Mucosa of gallbladder (tissue), 1 donor: ENCODE measurements at places on chromosomes 7 and 10. TPM values are rescaled to one million over a fixed set of nuclear protein-coding genes. Genes with fewer than 3 reads are reported as not detected.
A peak's percentile ranks its signal among the peaks of the same experiment; 100 is the strongest.

Gene SPDYE11
- not detected for total RNA-seq

GRCh38 chr10:102368077-102368476 is 27.4 kb upstream of the NFKB2 start:
- DNase-seq = peak; percentile 11

Gene FANK1
- total RNA-seq = 5.3 TPM

Gene NUTM2D
- 7.2 TPM for total RNA-seq

- no peak for DNase-seq
Observed at GRCh38 chr10:44185315-44185666, 199.6 kb downstream of the CXCL12 start.

DNA sequence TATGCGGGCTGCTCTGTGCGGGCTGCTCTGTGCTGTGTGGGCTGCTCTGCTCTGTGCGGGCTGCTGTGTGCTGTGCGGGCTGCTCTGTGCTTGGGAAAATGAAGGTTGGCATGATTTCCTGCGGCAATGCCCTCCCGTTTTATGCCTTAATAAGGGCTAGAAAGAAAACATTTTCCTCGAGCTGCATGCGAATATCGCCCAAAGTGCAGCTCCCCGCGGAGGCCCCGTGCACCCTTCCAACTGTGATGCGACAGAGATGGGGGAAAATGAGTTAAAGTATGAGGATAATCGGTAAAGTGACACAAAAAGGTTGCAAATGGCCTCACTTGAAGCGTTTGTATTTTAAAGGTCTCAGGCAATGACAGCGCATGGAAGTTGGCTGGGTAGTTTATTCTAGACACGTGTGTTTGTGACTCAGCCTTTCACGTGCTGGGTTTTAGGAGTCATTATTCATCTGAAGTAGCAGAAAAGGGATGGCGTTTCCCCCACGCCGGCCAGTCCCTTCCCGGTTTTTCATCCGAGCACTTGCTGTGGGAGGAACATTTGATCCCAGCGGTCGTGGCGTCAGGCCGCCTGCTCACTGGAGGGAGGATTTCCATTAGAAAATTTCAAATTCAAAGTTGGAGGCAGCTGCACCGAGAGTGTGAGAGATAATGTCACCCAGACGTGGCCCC is 220.7 kb downstream of the ADARB2 start:
- DNase-seq = no peak

- peak; percentile 72 for DNase-seq
Observed at GRCh38 chr10:113746217-113746957, 5.1 kb upstream of the PLEKHS1 start.

Gene ATP6V0A4
- not detected for total RNA-seq

Gene AGMO
- total RNA-seq = 8.3 TPM

DNA sequence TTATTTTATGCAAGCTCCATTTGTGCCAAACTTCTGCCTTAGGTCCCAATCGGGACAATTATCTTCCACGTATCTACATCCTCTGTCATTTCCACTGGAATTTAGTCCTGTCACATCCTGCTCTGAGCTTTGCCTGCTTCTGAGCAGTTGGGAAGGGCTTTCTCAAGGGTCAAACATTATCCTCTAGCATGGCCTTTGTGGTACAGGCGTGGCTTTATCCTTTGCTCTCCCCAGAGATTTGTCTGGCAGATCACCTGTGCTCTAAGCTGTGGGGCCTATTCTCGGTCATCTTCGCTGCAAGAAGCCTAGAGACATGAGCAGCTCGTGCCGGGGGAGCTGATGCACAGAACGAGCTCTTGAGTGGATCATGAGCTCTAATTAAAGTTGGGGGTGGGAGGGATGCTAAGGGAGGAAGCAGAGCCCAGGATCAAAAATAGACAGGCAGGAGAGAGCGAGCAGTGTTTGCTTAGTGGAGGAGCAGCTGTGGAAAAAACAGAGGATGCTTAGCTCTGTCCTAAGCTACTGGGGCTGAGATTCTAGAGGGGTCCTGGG is 19.8 kb upstream of the TMEM273 start:
- DNase-seq = no peak

GRCh38 chr7:39720586-39720985 is 97.2 kb downstream of the RALA start:
- peak; percentile 74 for DNase-seq

DNA sequence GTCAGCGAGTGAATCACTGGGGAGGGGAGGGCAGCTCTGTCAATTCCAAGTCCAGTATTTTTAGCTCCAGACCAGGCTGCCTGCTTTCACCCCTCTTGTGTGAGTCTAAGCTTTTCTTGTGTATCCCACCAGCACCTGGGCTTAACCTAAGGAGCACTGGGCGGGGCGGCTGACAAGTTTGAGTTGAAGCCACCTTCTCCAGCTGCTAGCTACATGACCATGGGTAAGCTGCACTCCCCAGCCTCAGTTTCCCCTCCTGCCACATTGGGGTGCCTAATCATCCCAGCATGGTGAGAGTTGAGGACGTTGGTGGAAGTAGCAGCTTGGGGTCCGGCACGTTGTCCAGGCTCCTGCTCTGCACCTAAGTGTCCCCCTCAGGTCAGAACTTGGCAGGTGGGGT is 89.8 kb upstream of the PCBD1 start:
- no peak for DNase-seq

DNA sequence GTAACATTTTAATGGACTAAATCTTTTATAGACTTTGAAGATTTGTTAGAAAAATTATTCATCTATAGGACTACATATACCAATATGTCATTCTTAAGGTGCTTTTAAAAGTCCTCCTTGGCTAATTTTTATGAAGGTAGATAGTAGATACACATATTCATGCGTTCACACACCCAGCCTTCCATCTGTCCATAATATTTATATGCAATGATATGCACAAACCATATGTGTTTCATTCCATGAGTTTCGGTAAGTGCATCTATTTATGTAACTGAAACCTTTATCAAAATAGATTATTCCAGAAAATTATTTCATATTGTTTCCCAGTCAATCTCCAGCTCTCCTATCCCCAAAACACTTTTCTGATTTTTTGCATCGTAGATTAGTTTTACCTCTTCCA is 101.7 kb downstream of the ANLN start:
- DNase-seq = no peak

DNA sequence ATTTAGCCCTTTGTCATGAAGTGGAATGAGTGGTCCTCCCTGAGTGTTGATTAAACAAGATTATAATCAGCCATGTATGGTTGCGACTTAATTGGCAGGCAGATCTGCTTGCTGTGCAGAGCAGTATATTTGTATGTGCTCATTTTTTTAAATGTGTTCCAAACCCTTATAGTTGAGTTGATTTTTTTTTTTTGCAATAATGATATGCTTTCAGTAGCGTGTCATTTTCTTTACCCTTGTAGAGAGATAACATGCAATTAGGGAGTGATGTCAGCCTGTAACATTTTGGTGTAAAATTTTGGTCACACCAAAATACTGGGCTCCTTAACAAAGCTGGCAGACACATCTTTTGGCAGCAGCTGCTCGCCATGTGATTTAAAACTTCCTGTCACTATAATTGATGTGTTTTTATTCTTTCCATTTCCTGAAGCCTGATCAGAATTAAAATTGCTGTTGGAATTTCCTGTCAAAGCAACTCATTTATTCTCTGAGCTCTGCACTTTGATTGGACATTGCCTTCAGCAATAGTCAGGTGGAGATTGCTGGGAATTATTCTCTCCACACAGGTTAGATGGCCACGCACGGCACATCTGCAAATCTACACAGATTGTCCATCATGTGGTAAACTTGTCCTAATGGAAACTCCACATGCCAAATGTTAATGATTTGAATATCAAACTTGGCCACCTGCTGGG is 125.3 kb downstream of the DYNC1I1 start:
- DNase-seq = no peak

DNA sequence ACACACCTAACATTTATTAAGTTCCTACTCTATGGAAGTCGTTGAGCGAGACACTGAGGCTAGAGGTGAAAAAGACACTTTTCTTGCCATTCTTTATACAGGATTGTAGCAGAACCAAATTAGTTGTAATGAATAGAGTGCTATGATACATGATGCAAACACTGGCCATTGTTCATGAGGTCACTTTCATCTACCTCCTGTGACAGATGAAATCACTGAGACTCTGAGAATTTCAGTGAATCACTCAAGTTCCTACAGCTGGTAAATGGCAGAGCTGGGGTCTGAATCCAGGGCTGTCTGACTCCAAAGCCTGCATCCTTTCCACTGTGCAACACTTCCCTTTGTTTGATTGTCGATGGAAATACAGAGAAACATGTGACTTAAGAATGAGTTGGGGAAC is 657.6 kb downstream of the LRMDA start:
- no peak for DNase-seq

DNA sequence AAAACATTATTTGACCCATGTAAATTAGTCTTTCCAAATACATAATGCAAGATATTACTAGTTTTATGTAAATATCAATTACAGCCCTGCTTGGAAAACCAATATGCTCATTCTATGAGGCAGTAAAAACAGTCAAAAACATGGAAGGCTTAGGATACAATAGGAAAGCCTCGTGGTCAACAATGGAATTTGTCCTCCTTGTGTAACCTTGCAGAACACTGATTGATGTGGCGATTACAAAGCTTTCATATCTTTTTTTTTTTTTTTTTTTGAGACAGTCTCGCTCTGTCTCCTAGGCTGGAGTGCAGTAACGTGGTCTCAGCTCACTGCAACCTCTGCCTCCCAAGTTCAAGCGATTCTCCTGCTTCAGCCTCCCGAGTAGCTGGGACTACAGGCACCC is 157.3 kb upstream of the BET1 start:
- DNase-seq = no peak

Gene NPC1L1
- total RNA-seq = 61.3 TPM

GRCh38 chr10:114680543-114681117 is 22.6 kb upstream of the ABLIM1 start:
- no peak for DNase-seq

DNA sequence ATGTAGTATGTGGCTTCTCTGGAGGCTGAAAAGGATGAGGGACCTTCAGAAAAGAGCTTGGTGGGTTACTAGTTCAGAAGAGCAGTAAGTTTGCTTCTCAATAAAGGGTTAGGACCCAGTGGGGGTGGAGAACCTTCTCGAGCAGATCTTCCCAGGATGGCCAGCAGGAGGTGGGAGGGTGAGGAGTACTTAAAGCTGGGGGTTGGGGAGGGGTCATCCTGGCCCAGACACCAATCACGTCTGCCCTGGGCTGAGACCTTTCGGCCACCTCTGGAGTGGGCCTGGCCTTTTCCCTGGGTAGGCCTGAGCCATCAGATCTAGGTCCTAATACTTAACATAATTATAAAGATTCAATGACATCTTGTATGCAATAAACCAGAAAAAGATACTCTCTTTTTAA is 149.0 kb upstream of the TCF7L2 start:
- no peak for DNase-seq

Gene FAM20C
- total RNA-seq = 99.2 TPM

- no peak for DNase-seq
Observed at GRCh38 chr10:122252805-122253204, 18.3 kb upstream of the BTBD16 start.

Gene PCLO
- total RNA-seq = 7.4 TPM

- no peak for DNase-seq
Observed at GRCh38 chr7:101860316-101861217, 43.1 kb downstream of the CUX1 start.

Gene CLCN1
- 1.2 TPM for total RNA-seq

Gene DGKB
- total RNA-seq = 1.0 TPM

DNA sequence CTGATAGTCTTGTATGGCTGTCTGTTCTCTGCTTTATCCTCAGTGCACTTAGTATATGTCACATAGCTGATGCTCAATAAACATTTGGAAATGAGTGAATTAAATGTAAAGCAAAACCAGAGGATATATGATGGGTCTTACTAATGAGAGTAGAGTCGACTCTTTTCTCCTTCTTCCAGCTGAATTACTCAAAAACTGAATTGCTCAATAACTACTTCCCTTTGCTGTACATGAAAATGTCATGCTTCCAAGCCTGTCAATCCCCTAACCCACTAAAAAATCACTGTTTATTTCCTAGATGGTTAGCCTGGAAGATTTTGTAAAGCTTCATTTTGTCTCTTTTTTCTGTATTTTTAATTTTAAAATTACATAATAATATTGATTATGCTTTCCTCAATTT is 88.0 kb downstream of the OR13A1 start:
- no peak for DNase-seq

- no peak for DNase-seq
Observed at GRCh38 chr10:123746942-123747341, 80.8 kb downstream of the GPR26 start.

Gene ARHGEF35
- total RNA-seq = 10.5 TPM

DNA sequence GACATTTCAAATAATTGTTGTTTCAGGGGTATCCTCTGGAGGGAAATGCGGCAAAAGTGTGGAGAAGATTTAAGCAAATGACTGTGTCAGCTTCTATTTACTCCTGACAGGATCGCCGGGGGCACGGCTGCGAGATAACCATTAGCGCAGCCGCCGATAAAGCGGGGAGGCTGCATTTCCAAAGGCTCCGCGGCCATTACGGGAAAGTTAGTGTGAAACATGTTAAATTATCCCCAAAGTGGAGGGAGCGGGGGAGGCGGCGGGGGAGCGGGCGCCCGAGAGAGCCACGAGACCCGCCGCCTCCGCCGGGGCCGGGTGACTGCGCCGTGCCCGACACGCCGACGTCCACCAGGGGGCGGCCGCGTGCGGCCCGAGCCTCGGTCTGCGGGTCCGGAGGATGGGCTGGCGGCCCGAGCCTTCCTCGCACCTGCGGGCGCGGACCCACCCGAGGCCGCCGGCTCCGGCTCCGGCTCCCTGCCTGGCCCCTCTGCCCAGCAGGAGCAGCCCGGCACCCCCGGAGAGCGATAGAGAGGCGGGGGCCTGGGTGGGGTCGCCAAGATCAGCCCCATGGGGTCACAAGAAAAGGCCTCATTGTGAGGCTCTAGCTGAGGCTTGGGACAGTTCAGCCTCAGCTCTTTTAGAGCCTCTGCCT is 74.4 kb upstream of the PAX2 start:
- DNase-seq = no peak

GRCh38 chr7:77903597-77903996 is 105.0 kb downstream of the PHTF2 start:
- DNase-seq = no peak

- DNase-seq = no peak
Observed at GRCh38 chr10:86652361-86653202, 1.8 kb upstream of the OPN4 start.

DNA sequence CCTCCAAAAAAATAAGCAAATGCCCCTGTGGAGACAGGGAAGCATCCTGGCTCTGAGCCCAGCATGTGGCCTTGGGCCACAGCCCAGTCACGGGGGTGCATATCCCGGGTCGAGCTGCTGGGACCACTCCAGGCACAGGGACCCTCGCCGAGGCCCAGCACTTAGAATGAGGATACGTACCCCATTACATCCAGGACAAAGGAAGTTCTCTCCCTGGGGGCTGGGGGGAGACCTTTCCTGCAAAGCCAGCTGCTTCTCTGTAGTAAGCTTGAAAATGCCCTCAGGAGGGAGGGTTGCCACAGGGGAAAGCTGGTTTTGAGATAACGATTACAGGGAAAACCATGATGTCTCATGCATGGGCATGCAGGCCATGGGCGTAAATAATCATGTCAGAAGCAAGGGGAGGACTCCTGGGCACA is 75.5 kb downstream of the HIPK2 start:
- DNase-seq = no peak

Gene ST8SIA6
- total RNA-seq = 0.92 TPM

DNA sequence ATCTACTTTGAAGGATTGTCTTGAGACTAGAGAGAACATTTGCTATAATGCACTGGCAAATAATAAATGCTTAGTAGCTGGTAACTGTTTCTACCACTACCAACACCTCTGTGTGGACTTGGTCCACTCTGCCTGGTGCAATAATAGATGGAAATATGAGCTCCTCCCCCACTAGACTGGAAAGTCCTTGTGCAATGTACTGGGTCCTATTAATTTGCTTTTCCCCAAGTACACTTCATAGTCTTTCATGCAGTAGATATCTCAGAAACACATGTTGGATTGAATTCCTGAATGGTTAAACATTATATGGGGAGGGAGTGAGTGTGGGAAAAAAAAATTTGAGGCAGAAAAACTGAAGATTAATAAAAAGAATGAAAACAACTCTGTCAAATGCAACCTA is 119.3 kb downstream of the C10orf90 start:
- no peak for DNase-seq
